ENCODE measurements at places on chromosomes 1 and 21. TPM values are rescaled to one million over a fixed set of nuclear protein-coding genes. Genes with fewer than 3 reads are reported as not detected.

GRCh38 chr1:178057912-178058534 lies 35.9 kb upstream of the RASAL2 start:
- DNase-seq, result no peak

The LRRC8D gene
- 44.9 TPM for total RNA-seq

DNA sequence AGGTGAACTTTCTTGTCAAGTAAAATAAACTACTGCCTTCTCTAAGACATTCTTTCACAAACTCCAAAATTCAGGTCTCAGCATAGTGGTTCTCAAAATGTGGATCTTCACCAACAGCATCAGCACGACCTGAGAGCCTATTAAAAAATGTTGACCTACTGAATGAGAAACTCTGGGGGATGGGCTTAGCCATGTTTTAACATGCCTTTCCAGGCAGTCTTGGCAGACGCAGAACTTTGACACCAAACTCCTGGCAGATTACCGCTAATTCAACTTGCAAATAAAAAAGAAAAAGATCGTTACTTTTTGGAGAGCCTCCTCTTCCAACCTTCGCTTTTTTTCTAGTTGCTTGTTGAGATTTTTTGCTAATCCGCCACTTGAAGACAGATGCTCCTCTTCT lies 35.1 kb downstream of the ARHGAP29 start:
- no peak for DNase-seq

DNA sequence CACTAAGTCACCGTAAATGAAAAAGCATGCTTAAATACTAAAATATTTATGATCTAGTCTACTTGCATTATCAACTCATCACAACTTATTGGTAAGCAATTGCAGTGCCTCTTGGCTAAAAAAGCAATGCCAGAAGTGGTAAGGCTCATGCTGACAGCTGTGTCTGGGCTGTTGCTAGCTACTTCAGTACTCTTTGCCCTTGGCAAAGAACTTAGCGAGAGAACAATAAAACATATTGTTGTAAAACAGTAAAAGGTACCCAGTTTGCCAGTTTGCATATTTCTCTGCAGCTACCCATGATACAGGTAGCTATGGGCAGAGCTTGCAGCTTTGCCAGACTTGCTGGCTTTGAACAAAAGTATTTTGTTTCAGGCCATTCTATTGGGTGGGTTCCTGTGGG lies 73.1 kb downstream of the ATP6V1G3 start:
- no peak for DNase-seq

DNA sequence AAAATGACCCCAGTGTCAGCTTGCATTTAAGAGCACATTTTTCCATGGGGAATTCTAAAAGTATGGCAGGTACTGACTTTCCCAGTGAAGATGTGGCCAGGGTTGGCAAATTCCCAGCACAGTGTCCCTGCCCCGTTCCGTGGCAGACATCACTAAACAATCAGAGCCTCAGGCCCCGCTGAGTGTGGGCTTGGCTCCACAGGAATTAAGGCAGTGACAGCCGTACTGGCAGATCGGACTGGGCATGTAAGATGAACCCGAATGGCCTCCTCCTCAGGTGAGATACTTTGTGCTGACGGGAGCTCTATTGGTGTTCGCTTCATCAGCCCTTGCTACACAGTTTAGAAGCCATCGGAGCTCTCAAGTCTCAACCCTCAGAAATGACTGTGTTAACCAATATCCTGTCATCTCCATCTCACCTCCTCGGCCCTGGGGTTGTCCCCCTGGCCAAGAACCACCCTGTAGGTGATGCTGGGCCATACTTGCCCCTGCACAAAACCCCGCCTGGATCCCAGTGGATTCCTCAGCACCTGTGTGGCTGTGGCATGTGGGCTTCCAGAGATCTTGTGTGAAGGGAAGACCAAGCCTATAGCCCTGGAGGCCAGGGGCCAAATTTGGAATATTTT lies 29.0 kb upstream of the ABCG1 start:
- DNase-seq, result no peak

DNA sequence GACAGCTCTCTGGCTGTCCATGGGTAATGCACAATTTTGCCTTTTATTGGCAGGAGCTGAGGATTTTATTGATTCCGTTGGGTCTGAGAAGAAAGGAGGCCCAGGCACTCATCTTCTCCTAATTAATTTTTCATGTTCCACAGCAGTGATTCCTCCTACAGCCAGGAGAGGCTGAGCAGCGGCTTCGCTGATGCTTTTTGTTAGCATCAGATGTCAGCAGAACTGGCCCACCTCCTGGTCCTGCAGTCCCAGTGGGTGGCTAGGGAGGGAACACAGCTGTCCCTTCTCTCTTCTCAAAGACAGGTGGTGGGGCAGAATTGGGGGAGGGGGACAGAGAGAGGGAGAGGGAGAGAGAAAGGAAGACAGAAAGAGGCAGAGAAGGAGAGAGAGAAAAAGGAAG lies 5.7 kb downstream of the MT1HL1 start:
- DNase-seq, result no peak

DNA sequence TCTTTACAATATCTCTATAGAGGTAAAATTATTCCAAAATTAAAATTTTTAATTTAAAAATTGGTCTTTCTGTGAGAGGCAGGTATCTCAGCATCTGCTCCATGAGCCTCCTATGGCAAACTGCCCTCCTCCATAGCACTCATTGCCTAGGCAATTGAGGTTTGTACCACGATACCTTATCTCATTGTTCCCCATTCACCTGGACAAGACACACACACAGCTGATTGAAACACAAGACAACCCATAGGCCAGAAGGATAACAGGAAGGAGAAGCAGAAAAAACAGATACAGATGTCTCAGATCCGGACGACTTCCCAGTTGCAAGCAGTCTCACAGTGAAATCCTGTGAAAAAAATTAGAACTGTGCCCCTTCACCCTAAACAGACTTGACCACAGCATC lies 24.3 kb downstream of the RHBDL2 start:
- no peak for DNase-seq

DNA sequence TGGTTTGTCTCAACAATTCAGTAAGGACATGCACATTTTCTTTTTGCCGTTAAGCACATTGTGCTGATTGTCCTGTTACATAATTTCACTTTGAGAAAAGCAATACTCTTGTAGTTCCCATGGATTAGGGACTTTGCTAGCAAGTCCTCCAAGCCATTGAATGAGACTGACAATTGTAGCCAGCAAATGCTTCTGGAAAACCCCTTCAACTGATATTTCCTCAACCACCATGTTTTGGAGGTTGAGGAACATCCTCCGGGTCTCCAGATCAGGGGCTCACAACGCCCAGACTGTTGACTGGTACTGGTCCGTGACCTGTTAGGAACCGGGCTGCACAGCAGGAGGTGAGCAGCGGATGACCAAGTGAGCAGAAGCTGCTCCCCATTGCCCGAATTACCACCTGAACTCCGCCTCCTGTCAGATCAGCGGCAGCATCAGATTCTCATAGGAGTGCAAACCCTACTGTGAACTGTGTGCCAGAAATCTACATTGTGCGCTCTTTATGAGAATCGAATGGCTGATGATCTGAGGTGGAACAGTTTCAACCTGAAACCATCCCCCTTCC lies 24.1 kb downstream of the ACTN2 start:
- DNase-seq, result no peak

DNA sequence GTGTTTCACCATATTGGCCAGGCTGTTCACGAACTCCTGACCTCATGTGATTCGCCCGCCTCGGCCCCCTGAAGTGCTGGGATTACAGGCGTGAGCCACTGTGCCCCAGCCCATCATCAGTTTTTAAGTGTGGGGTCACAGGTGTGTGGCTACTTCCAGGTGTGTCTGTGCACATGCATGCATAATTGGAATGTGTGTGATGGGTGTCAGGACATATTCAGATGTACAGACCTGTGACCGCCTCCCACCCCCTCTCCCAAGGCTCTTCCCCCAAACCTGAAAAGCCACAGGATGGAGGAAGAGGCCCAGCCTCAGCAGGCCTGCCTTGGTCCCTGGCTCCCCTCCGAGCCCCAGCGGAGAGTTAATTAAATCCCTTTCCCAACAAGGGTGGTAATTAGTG lies 37.3 kb upstream of the CSF3R start:
- DNase-seq, result no peak
